Activated B cell treated with CpG ODN at 0.5 μM for 24 hours (primary cell): ENCODE measurements at places on chromosomes 7 and 10.

GRCh38 chr10:101054351-101054750 lies 7.4 kb upstream of the KAZALD1 start:
- no peak for DNase-seq

DNA sequence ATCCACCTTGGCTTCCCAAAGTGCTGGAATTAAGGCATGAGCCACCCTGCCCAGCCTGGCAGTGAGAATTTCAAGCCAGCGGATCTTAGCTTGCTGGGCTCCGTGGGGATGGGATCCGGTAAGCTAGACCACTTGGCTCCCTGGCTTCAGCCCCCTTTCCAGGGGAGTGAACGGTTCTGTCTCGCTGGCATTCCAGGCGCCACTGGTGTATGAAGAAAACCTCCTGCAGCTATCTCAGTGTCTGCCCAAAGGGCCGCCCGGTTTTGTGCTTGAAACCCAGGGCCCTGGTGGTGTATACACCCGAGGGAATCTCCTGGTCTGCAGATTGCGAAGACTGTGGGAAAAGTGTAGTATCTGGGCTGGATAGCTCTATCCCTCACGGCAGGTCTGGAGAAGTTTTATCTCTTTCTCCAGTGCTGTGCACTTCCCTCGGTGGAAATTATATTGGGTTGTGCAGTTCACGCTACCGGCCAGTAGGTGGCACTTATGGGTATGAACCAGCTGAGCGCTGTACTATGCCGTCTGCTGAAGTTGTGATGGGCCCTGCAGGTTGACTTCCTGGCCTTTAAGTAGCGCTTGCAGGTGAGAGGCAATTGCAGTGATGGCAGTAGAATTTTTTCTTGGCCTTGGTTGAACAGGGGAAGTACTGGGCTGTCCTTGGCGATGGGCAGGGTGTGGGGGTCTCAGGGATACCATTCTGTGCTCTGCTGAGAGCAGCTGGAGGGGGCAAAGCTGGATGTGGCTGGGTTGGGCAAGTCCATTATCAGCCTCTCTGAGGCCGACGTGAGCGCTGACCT lies 138.0 kb upstream of the MTPN start:
- DNase-seq, result no peak

GRCh38 chr10:116049158-116049973 lies 223.6 kb downstream of the GFRA1 start:
- no peak for DNase-seq

DNA sequence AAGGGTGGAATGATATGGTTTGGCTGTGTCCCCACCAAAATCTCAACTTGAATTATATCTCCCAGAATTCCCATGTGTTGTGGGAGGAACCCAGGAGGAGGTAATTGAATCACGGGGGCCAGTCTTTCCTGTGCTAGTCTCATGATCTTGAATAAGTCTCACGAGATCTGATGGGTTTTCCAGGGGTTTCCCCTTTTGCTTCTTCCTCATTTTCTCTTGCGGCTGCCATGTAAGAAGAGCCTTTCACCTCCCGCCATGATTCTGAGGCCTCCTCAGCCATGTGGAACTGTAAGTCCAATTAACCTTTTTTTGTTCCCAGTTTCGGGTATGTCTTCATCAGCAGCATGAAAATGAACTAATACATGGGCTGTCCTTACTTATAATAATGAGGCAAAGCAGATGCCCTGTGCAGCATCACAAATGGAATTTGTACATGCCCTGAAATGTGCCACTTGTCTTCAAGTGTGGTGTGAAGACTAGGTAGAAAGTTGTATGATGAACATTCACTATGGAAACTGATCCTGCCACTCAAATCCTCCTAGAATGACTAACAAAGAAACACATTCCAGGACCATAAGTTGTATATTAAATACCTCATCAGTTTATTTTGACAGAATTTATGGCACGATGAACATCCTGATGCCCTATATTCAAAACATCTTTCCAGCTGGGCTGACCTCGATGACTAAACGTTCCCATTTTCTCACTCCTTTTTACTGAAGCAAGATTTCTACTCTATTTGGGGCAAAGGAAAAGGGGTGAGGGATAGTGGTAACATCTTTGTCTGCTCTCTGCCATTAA lies 122.8 kb upstream of the CTTNBP2 start:
- DNase-seq, result no peak

- no peak for DNase-seq
These were observed 119.8 kb downstream of the ITGB8 start for GRCh38 chr7:20450536-20450935.
